ENCODE measurements at places on chromosomes 4 and X.

DNA sequence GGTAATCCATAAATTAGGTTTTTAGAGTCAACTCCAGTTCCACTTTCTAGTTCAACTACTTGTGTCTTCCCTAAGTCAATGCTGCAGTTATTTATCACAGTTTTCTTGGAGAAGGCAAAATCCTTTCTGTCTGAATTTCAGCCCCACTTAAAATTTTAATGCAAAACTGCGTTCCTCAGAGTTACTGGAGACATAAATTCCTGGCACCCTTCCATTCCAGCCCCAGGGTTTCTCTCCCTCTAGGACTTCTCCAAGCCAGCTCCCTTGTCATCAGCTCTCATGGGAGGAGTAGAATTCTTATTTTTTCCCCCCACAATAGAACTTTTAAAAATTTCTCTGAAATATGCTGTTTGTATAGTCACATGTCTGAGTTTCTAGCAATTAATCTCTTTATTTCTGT lies 50.6 kb upstream of the PHOX2B start:
- DNase-seq, result no peak

GRCh38 chr4:10639664-10640063 lies 44.9 kb downstream of the CLNK start:
- DNase-seq, result no peak

- peak; percentile 40 for DNase-seq
Measured at GRCh38 chrX:119655125-119655524, 37.8 kb downstream of the SEPTIN6 start.

- no peak for DNase-seq
Measured at GRCh38 chrX:66638591-66639500, at the start of gene EDA2R. Gene EDA2R, minus strand, starts transcription at chrX:66639078. Its CDS starts 23,058 bp downstream, at chrX:66616020.

DNA sequence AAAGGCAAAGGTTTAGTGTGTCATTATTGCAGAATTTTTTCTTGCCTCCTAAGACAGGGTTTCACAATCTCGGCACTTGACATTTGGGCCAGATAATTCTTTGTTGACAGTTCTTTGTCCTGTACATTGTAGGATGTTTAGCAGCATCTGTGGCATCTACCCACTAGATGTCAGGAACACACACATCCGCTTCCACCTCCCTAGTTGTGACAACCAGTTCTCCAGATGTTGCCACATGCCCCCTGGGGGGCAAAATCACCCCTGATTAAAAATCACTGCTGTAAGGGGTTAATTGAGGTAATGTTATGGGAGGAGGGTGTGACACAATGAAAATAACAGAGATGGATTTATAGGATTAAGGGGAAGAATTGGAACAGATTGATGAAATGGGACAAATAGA lies 75.3 kb downstream of the HMGB2 start:
- DNase-seq, result no peak

GRCh38 chr4:171397175-171397574 lies 416.0 kb upstream of the GALNTL6 start:
- no peak for DNase-seq

DNA sequence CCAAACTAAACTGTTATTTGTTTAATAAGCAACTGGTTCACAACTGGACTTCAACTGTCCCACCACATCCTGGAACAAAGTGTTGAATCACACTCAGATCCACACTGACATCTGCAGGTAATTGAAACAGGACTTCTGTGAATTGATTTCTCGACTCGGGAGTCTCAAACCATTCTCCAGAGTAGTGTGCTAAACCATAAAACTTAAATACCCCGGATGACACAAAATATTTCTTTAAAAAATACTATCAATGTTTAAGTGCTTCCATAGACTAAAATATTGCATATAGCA lies 95.4 kb upstream of the PLAC1 start:
- no peak for DNase-seq

- no peak for DNase-seq
Measured at GRCh38 chr4:71113294-71113693, 119.8 kb downstream of the DCK start.

- no peak for DNase-seq
Measured at GRCh38 chr4:78747475-78747922, 28.7 kb upstream of the BMP2K start.

DNA sequence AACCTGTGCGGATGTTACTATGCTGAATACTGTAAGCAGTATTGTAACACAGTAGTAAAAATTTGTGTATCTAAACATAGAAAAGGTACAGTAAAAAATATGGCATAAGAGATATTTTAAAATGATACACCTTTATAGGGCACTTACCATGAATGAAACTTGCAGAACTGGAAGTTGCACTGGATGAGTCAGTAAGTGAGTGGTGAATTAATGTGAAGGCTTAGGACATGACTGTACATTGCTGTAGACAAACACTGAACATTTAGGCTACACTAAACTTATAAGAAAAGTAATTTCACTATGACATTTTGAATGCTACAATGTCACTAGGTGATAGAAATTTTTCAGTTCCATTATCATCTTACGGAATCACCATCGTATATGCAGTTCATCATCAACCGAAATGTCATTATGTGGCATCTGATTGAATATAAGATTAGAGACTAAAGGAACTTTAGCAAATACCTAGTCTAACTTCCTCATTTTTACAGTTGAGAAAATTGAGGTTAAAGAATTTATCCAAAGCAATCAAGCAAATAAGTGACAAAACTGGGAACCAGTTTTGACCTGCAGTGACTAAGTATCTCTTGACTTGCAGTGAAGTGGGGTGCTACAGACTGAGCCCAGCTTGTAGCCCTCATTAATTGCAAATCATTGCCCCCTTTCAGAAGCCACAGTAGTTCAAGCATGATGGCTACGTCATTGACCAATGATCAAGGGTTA lies 55.3 kb downstream of the EGF start:
- DNase-seq, result no peak

- no peak for DNase-seq
Measured at GRCh38 chr4:105838082-105838481, 57.2 kb upstream of the NPNT start.

DNA sequence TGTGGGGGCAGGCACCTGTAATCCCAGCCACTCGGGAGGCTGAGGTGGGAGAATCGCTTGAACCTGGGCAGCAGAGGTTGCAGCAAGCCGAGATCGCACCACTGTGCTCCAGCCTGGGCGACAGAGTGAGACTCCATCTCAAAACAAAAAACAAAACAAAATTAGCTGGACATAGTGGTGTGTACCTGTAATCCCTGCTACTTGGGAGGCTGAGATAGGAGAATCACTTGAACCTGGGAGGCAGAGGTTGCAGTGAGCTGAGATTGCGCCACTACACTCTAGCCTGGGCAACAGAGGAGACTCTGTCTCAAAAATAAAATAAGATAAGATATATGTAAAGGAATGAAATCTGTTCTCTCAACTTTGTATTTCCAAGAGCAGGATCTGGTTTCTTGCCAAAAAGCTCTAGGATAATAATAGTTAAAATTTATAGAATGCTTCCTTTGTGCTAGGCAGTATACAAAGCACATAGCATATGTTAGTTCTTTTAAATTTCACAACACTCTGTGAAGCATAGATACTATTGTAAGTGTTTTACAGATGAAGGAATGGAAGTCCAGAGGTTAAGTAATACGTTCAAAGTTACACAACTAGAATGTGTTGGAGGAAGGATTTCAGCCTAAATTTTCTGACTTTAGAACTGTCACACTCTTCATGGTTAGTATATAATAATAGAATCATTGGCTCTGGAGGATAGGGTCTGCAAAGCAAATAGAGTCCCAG lies 10.3 kb downstream of the MRPL1 start:
- DNase-seq, result no peak

GRCh38 chrX:13747836-13748235 lies 13.3 kb downstream of the OFD1 start:
- no peak for DNase-seq

- DNase-seq, result no peak
Measured at GRCh38 chr4:91089178-91089577, 962.0 kb downstream of the CCSER1 start.

DNA sequence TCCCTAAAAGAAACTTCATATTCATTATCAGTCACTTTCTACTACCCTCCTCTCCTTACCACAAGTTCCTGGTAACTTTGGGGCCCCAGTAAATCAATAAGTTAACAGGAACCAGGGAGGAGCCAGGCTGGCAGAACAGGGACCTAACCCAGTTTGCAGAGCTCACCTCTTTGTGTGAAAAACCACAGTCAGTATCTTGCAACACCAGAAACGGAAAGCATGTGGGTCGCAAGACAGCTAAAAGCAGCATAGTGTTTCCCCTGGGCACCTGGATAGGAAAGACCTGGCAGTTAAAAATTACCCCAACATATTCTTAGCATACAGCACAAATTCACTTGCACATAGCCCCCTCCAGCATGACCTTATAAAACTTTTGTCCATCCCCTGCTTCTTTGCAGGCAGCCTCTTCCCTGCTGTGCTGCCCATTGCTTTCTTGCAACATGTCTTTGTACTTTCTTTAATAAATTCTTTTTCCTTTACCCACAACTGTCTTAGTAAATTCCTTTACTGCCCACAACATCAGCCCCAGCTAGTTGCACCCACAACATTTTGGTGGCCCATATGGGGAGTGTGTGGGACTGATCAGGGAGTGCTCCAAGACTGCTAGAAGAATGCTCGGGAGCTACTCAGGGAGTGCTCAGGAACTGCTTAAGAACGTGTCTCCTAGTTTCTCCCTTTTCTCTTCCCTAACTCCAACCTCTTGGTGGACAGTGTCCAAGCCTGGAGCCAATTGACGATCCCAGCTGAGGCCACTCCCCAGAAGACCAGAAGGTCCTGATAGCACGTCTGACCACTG lies 83.4 kb downstream of the MSN start:
- DNase-seq, result no peak

- no peak for DNase-seq
Measured at GRCh38 chrX:31440546-31440945, 368.7 kb upstream of the FTHL17 start.

DNA sequence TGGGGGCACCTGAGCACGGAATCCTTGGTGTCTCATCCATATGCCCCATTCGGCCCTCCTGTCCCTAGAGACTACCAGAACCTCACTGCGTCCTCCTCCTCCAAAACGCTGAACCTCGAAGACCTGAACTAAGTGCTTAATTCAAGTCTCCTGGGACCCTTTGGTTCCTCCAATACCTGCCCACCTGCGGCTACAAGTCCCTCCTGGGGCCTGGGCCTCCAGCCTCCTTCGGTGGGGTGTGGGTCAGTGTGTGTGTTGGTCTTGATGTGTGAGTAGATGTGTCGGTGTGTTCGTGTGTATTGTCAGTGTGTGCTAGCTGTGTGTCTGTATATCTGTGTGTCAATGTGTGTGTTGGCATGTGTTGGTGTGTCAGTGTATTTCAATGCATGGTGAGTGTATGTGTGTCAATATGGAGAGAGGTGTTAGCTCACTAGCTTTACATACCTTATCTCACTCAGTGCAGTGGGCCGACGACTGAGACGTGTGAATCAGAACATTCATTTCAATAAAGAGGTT lies 2.6 kb upstream of the SEPTIN6 start:
- DNase-seq, result no peak

DNA sequence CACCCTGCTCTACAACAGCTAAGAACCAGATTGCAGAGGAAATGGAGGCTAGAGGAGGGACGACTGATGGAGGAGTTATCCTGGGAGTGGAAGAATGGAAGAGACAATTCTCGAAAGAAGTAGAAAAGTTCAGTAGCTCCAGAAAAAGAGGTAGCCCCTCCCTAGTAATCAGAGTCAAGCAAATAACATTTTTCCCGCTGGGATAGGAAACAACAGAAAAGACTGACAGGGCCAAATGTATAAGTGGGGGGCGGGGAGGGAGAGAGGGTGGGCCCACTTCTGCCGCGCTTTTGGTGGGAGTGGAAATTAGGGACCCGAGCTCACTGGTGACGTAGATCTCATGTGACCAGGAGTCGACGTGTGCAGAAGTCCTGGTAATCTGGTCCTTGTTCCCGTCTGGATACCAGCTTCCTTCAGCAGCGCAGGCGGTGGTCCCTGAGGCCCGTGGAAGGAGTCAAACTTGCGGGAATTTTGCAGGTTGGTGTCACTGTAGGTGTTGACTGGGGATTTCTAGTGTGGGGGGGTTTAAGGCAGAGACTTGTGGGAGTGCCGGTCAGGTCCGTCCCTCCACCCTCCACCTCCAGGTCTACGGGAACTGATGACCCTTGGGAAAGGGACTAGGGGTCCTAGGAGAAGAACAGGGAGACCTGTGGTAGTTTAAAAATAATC lies at the start of gene TCEAL9:
TSS of gene TCEAL9 (plus strand) at position 377 of the 669 bp plus-strand sequence. CDS start 1,179 bp downstream, outside the sequence.
- DNase-seq, result no peak

GRCh38 chr4:3637326-3638016 lies 105.2 kb upstream of the LRPAP1 start:
- no peak for DNase-seq

DNA sequence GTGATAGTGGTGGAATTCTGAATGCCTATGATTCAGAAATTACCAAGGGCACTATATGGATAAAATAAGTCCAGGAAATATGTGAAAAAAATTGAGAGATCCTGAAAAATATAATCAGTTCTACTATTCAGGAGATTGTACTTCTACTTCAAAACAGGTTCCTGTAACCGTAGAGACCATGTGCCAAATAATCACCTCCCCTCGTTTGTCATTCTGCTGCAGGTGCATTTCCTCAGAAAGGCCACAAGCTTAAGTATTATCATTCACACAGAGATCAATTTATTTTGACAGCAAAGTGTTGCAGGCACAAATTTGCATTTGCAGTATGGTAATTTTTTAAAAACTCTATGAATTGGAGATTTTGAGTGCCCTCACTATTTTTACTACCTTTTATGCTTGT lies 1000.0 kb downstream of the CCSER1 start:
- DNase-seq, result no peak

DNA sequence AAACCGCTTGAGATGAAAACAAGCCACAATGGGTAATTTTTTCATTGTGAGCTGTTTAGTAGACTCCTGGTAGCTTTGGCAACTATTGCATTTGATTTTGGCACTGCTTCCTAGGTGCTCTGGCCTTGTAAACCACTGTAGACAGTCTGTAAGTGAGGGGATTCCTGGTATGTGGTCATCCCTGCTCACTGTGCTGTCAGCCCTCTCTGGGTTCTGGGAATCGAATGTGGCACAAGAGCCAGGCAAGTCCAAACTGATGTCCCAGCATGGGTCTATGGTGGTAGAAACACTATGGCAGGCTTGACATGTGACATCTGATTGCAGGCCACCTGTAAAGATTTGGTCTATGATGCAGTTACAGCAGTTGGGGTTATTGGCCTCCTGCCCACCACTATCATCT lies 2.5 kb downstream of the USP51 start:
- DNase-seq, result no peak

DNA sequence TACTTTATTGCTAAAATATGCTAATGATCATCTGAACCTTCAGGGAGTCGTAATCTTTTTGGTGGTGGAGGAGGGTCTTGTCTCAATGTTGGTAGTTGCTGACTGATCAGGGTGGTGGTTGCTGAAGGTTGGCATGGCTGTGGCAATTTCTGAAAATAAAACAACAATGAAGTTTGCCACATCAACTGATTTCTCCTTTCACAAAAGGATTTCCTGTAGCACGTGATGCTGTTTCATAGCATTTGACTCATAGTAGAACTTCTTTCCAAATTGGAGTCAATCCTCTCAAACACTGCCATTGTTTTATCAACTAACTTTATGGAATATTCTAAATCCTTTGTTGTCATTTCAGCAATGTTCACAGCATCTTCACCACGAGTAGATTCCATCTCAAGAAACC lies 19.3 kb downstream of the DDIT4L start:
- DNase-seq, result no peak

GRCh38 chr4:153090181-153090580 lies 114.1 kb upstream of the TRIM2 start:
- no peak for DNase-seq

- no peak for DNase-seq
Measured at GRCh38 chr4:52864793-52865192, 2.7 kb downstream of the RASL11B start.

GRCh38 chr4:75030649-75031235 lies 97.8 kb downstream of the PARM1 start:
- no peak for DNase-seq

GRCh38 chr4:162837241-162837640 lies 329.4 kb downstream of the NAF1 start:
- no peak for DNase-seq

- DNase-seq, result no peak
Measured at GRCh38 chr4:91746551-91746950, 557.2 kb upstream of the GRID2 start.

All from stimulated activated CD4-positive, alpha-beta T cell treated with anti-CD3 and anti-CD28 coated beads, Interleukin-15, amount 100 ng/mL, for 1 hour (primary cell).